Renal cortex interstitium (tissue), 15 donors: ENCODE measurements at places on chromosomes 4 and X.

DNA sequence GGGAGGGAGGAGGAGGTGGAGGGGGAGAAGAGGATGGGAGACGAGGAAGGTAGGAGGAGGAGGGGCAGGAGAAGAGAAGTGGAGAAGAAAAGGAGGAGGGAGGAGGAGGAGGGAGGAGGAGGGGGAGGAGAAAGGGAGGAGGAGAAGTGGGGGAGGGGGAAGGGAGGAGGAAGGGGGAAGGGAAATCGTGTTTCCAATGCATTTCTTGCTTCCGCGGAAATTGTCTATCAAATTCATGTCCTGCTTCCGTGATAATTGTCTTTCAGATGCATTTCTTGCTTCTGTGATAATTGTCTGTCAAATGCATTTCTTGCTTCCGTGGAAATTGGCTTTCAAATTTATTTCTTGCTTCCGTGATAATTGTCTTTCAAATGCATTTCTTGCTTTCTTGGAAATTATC lies 43.3 kb downstream of the CRLF2 start:
- DNase-seq = no peak

DNA sequence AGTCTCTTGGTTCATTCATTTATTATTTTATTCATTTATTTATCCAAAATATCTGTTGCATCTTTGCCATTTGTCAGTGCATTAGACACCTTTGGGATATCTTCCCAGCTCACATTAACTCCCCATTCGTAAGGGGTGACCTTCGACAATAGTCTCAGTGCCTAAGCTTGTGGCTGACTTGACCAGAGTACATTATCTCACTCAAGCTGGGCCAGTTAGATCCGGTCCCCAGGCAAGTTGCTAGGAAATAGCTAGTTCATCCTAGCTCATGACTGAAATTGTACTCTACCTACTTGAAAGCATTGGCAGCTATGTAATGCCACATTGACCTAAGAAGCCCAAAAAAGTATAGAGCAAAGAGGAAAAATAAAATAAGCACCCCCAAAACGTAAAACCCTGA lies 165.3 kb downstream of the FBXO8 start:
- no peak for DNase-seq

DNA sequence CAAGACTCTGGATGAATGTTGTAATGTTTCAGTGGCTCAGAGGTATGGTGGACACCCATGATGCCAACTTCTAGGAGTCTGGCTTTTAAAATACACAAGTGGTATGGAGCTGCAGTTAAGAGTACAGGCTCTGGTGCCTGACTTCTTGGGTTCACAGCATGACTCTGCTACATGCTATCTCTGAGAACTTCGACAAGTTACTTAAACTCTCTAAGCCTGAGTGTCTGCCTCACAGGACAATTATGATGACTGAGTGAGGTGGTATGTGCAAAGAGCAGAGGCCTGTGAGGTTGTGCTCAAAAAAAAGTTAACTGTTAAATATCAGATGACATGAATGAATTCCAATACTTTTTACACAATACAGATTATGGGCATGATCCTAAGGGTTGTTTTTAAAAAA lies 90.9 kb upstream of the SRD5A3 start:
- no peak for DNase-seq

DNA sequence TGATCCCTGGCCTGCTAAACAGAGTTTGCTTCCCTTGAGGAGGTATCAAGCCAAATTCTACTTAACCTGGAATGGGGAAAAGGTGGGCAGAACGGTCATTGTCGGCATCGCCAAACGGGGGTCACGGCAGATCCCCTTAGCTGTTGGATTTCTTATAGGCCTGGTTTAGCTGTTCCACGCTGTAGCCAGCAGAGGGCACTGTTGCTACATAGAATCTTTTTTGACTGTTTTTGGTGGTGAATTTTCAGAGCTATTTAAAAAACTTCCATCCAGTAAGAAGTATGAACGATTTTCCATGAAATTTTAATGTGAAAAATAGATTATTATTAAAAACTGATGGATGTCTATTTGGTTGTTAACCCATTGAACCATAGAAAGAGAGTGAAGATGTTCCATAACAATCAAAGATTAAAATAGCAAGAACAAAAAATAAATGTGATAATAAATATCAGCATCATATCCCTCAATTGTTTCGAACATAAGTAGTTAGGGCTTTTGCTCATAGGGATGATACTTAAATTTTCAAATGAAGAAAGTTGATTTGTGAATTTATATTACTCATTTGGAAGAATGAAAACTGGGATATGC lies 56.6 kb downstream of the LINC00632 start:
- peak; percentile 55 for DNase-seq

DNA sequence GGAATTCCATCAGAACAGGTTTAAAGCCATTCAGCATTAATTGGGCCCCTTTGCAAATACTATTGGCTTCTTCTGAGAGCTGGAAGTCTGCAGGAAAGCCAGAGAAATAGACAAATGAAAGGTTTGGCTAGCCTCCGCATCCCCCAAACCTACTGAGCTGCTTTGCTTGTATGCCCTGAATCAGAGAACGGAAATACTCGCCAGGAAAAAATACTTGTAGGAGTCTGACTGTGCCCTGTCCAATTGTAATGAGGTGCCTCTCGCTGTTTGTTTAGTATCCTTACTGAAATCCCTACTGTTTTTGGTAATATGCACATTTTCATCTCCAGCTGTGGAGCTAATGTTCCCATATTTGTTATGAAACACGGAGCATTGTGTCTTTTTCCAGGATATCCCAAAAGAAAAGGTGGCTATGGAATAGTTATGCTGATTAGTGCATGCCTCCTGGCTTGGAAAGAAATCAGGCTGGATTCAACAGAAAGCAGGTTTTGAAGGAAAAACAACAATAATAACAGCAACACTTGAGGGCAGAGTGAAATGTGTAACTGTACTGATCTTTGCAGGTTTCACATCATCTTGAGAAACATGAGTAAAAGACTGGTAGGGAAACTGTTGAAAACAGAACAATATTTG lies 50.7 kb upstream of the NLGN4X start:
- DNase-seq = no peak

DNA sequence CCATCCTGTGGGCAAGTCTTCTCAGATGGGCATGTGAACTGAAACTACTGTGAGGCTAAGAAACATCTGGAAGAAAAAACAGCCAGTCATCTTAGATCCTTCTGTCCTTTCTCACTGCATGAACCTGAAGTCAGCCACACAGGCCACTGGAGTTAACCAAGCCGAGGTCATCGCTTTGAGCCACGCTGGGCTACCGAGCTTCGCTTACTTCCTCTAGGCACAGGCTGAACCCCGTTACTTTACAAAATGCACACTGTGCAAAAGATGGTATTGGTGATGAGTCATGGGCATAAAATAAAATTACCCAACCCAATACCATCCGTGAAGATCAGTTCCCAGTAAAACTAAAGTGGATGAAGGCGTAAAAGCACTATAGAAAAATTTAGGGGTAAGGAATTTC lies 86.2 kb downstream of the MTMR1 start:
- DNase-seq = no peak

DNA sequence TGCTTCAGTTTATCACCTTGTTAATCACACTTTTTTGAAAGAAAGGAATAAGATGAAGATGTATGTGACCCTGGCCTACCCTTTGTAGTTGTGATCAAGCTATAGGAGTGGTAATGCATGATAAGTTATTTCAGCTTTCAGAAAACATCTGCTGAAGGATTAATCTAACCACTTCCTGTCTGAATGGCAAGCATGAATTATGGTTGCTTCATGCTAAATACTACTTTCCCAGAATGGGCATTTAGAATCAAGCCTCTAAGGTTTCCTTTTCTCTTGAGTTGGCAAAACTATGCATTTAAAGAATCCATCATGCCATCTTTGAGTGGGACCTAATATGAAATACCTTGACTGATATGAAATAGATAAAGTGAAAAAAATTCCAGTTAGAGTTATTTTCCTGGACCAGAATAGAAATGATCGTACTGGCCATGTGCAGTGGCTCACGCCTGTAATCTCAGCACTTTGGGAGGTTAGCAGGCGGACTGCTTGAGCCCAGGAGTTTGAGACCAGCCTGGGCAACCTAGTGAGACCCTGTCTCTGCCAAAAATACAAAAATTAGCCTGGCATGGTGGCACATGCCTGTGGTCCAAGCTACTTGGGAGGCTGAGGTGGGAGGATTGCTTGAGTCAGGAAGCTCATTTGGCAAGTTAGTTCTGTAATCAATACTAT lies 59.1 kb downstream of the ANXA3 start:
- DNase-seq = no peak

- no peak for DNase-seq
Observed at GRCh38 chrX:39162322-39162735, 361.1 kb downstream of the MID1IP1 start.

- DNase-seq = no peak
Observed at GRCh38 chr4:16029262-16029661, 54.6 kb downstream of the PROM1 start.

- DNase-seq = no peak
Observed at GRCh38 chrX:29926056-29926455, 289.3 kb upstream of the MAGEB2 start.

DNA sequence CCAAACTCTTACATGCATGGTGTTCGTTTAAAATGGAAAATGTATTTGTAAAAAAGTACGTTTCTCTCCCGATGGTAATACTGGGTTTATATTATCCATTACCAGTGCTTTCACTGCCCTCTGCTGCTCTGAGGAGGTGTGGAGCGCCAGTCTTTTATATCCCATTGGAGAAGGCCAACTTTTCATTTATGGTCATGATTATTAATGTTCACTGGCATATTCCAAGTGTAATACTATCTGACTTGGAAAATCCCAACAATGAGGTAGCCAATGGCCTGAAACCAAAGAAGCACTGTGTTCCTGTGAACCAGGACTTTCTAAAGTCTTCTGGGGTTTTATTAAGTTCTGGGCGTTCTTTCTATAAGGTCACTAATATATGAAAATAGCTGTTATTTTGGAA lies 80.7 kb downstream of the SYNPO2 start:
- no peak for DNase-seq

DNA sequence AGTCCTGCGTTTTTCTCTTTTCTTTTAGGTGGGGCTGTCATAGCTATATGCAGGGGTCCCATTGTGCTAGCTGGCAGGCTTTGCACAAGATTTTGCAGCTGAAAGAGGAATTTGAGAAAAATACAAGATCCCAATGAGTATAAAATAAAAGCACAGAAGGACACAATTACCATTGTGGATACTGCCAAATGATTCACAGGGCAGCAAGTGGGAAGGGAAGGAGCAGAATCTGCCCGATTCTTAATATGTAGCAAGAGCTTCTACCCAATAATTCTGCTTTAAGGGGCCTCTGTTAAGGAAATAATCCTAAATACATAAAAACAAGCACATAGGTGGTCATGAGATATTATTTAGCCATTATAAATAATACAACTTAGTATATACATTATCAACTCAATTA lies 25.9 kb upstream of the ING2 start:
- DNase-seq = no peak

GRCh38 chrX:56385336-56385735 lies 153.2 kb downstream of the KLF8 start:
- DNase-seq = no peak

GRCh38 chr4:6178757-6179156 lies 21.6 kb downstream of the JAKMIP1 start:
- no peak for DNase-seq

- no peak for DNase-seq
Observed at GRCh38 chrX:94831364-94831763, 1157.4 kb downstream of the FAM133A start.

GRCh38 chr4:76216524-76216923 lies 2.9 kb upstream of the SCARB2 start:
- no peak for DNase-seq

- DNase-seq = no peak
Observed at GRCh38 chrX:29535212-29536162, 679.9 kb upstream of the MAGEB2 start.

DNA sequence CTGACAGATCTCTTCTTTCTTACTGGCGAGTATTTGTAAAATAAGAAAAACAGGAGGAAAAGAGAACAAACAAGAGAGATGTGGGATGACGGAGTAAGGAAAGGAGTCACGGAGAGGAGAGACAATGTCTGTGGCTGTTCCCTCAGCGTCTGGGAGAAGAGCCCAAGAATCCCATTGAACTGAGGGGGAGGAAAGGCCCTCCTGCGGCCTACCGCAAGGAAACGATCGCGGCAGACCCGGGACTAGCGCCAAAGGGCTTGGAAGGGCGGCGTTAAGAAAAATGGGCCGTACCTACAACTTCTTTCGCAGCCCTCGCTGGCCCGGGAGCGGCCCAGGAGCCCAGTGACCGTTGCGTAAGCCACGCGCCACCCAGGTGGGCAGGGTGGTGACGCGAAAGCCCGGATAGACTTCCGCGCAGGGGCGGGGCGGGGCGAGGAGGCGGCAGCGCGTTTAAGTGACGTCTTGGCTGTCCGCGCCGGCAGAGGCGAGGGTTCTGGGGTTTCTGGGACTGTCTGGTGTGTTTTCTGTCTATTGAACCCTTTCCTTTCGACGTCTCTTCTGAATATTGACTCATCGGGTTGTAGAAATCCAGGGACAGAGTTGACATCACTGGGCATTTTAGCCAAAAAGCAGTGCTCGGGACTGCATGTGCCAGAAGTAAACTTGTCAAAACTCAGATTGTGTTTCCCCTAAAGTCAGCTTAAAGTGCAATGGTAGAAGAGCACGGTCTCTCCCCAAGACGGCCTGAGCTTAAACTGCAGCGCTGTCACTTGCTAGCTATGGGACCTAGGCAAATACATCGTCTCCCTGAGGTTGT lies at the start of gene SLC9B1:
SLC9B1 (minus strand) TSS at position 398 of the 817 bp plus-strand sequence. CDS start 27,994 bp downstream, outside the sequence.
- DNase-seq = peak; percentile 88

DNA sequence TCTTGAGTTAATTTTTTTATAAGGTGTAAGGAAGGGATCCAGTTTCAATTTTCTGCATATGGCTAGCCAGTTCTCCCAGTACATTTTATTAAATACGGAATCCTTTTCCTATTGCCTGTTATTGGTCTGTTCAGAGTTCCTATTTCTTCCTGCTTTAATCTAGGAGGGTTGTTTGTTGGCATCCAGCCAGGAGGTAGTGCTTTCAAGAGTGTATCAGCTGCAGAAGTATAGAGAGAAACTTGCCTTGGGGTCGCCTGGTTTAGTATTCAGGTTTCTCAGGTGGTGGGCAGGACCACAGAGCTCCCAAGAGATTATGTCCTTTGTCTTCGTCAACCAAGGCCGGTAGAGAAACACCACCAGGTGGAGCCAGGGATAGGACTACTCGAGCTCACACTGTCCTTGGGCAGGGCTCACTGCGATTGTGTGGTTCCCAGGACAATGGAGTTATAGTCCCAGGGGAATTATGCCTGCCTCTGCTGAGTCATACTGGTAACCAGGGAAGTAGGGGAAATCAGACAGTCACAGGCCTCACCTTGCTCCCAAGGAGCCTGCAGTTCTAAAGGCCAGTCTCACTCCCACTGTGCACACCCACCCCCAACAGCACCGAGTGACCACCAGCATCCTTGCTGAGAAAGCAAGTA lies 168.1 kb downstream of the VSIG4 start:
- no peak for DNase-seq
